ENCODE measurements at places on chromosomes 4 and X.

GRCh38 chrX:12330841-12331240 is 192.6 kb downstream of the FRMPD4 start:
- no peak for DNase-seq

DNA sequence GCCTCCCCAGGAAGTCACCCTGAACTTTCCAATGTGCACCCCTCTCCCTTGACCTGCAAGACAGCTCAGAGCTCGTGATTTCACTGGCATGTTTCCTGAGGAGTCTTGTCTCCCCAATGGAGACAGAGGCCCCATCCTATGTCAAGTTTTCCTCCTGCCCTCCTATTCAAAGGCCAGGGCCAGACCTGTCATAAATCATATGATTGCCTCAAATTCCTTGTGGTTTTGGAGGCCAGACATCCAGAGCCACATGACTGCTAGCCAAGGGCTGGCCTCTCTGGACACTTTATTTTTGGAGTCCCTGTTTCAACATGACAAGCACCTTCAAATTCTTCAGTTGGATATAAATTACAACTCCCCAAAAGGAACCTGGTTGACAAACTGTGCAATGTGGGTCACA is 76.0 kb upstream of the TFDP3 start:
- no peak for DNase-seq

DNA sequence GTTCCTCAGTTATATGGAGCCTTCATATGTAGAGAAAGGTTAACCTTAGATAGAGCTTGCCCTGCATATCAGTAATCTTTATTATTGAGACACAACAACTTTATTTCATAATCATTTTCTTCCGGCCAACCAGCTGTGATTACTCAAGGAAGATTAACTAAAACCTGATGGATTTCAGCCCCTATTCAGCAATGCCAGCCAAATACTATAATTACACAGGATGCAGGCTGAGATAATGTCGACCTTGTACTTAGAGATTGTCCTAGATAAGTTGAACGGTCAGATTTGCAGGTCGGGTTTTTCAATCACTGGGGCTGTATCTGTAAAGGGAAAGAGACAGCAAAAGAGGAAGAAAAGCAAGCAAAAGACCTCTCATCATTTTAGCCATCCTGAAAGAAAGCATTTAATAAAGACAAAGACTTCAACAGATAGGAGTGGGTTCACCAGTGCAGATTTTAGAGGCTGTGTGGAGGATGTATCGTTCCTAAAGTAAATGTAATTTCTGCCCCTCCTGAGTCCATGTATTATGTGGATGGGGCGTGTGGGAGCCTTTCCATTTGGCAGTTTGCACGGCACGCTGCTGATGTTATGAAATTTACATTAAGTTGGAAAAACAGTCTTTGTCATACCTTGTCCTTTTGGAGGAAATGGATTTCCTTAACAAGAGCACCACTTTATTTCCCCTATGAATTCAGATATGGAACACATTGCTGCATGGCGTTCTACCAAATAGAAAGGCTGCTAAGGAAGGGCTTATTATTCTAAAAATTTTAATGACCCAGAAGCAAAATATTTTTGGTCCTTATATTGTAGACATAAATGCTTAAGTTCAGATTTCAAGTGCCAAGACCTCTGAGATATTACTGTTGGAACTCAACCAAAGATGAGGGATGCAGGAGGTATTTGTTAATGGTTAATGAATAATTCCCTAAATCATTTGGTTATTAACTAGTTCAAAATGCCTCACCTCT is 496.7 kb downstream of the SPRY1 start:
- DNase-seq, result no peak

DNA sequence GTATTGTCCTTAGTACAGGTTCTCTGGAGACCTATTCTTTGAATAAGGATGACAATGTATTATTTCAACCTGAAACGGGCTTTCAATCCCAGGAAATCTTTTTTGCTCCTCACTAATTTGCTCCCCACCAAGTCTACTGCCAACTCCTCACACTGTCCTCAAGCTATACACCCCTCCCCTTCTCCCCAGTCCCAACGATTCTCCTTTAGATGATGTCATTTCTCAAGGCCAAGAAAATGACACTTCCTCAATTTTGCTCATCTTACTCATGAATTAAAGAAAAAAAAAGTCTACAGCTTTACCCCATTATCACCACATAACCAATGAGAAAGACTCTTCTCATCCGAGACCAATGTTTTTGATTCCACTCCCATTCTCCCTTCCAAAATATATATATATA is 20.6 kb downstream of the AP1S2 start:
- no peak for DNase-seq

DNA sequence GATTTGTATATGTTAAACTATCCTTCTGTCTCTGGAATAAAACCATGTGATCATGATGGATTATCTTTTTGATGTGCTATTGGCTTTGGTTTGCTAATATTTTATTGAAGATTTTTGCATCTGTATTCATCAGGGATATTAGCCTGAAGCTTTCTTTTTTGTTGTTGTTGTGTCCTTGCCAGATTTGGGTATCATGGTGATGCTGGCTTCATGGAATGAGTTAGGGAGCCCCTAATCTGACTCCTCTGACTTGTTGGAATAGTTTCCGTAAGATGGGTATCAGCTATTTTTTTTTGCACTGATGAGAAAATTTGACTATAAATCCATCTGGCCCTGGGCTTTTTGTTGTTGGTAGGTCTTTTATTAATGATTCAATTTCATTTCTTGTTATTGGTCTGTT is 45.7 kb downstream of the ATP10D start:
- DNase-seq, result no peak

DNA sequence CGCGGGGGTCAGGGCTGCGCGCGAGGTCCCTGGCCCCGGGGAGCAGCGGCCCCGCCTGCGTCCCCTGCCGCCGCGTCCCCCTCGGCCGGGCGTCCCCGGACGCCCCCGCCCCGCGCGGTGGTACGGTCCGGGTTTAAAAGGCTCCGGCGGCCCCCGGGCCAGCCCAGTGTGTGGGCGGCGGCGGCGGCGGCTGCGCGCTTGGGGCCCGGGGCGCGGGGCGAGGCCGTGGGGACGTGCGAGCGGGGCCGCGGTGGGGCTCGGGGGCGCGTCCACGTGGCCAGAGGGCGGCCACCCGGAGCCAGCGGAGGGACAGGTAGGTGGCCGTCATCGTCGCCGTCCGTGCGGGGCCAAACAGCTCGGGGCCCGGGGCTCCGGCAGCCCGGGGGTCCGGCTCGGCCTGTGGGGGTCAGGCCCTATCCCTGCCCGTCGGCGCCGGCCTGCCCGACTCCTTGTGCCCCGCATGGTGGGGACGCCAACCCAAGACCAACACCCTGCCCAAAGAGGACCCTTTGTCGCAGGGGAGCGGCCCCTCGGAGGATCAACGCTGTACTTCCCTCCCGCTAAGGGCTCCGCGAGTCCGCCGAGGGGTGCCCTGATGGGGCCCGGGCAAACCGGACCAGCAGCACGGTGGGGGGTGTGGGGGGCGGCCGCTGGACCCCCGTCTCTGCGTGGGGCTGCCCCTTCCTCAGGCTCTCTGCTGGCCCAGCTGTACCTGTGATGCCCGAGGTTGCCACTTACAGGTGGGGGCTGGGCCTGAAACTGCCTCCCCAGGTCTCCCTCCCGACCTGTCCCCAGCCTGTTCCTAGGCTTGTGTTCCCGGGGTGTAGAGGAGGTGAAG is at the start of gene PLXNA3:
TSS of gene PLXNA3 (plus strand) at position 166 of the 838 bp plus-strand sequence. CDS start 1,903 bp downstream, outside the sequence.
- peak; percentile 70 for DNase-seq

DNA sequence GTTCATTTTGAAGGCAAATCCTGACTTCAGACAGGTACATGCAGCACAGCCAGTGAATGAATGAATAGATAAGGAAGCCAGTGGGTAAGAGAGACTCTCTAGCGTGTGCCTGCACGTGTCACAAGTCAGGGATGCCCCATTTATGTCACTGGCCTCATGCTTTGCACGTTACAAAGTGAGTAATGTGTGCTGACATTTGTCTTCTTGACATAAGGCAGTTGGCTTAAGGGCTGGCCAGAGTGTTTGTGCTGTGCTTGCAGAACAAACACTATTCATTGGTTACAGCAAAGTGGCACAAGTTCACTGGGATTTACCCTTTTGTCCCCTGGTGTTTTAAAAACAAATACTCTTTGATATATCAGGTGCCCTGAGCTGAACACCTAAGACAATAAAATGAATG is 55.9 kb downstream of the CRMP1 start:
- DNase-seq, result no peak

DNA sequence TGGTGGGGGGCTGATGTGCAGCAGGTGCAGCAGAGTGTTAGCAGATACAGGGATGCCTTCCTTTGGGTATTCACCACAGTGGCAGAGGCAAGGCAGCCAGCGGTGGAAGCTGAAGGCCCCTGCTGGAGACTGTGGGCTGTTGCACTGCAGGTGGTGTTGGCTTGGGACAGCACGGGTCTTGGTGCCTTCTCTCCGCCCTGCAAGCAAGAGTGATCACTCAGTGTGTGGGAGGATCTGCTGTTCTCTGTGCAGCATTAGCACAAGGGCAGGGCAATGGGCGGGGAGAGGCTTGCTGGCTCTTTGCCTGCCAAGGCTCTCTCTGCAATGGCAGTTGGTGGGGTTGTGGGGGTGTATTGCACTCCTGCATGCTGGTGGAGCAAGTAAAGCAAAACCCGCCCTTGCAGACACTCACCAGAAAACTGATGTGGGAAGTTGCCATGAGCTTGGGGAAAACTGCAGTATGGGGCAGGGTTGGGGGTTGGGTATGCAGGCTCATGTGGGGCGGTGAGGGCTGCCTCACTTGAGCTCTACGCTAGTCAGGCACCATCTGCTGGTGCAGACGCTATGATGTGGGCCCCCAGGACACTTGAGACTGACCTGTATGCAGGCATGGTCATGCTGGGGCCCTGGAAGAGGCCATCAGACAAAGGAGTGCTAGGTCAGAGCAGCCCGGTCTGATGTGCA is 820.8 kb upstream of the GRIA3 start:
- no peak for DNase-seq

DNA sequence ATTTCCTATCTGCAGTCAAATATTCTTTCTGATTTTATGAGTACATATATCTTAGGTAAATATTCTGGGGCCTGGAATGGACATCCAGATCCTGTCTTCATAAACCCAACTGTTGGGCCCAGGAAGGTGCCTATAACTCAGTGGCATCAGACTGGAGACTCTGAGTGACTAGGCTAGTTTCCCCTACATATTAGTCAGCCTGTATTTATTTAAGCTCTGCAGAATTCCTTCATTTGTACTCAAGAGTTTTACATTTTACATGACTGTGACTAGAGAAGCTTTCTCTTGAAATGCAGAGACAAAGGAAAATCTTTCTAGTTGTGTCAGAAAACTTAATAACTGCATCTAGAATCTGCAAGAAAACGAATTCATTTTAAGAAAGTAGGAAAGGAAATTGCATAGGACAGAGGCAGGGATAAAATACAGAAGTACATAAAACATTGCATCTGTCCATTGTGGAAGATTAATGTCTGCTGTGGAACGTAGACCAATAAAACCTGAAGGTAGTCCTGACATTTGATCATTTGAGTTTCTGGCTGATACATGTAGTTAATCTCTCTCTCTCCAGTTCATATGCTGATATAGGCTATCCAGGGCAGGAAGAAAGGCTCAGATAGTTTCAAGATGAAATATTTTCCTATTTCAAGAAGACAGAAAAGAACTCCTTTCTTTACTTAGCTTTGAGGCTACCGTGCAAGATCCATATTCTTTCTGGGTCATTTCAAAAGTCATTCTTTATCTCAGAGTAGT is 78.2 kb downstream of the OPHN1 start:
- DNase-seq, result no peak

- DNase-seq, result no peak
Observed at GRCh38 chrX:43589735-43590134, 66.4 kb upstream of the MAOA start.
